ENCODE measurements at places on chromosomes 6 and 20.

- DNase-seq, result peak; percentile 83
Observed at GRCh38 chr6:120826253-120826652, 508.0 kb downstream of the TBC1D32 start.

DNA sequence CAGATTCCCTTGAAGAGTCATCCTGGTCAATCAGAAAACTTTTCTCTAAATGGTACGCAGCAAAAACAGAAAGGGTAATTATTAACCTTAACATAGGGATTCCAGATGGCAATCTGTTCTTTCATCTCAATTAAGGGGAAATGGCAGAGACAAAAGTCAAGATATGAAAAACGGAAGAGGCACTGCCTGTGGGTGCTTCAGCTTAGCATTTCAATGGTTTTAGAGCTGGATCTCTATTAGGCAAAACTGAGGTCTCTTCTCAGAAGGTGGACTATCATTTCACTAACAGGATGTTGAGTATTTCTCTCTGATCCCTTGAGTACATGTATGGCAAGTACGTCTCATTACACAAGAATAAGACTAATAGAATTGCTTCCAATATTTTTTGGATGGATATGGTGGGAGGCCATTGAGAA lies 296.9 kb downstream of the HIVEP2 start:
- DNase-seq, result no peak

- no peak for DNase-seq
Observed at GRCh38 chr6:30787954-30788353, 43.6 kb upstream of the IER3 start.

- no peak for DNase-seq
Observed at GRCh38 chr6:113809826-113810225, 47.3 kb upstream of the MARCKS start.

- no peak for DNase-seq
Observed at GRCh38 chr6:77124604-77125003, 338.7 kb downstream of the HTR1B start.

DNA sequence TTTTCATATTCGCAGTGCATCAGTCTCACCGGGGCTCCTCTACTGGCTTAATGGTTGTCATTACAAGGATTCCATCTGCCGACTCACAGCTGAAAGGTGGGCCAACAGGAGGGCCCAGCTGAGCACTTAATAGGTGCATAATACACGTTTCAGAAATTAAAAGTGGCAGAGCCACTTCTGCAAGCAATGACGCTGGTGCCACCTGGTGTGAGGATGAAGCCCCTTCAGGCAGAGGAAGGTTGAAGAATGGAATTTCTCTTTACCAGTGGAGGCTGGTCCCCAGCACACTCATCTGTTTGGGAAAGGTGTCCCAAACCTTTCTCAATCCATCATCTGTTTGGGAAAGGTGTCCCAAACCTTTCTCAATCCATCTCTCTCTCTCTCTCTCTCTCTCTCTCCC lies 8.2 kb upstream of the STMND1 start:
- DNase-seq, result no peak

GRCh38 chr20:51350941-51351631 lies 191.4 kb downstream of the NFATC2 start:
- DNase-seq, result no peak

- DNase-seq, result no peak
Observed at GRCh38 chr20:39946931-39947330, 742.1 kb downstream of the MAFB start.

DNA sequence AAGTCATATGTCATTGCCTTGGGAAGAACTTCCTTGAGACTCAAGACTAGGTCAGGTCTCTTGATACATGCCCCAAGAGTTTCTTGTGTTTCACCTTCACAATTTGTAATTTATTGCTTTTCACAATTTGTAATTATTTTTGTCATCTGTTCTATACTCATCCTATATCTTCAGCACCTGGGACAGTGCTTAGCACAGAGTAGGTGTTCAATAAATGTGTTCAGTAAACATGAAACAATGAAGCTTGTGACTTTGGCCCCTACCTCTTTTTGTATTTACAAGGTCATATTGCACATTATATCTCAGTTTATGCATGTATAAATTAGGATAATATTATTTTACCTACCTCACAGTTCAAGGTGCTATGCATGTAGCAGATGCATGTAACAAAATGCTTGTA lies 21.5 kb upstream of the SRPK1 start:
- no peak for DNase-seq

DNA sequence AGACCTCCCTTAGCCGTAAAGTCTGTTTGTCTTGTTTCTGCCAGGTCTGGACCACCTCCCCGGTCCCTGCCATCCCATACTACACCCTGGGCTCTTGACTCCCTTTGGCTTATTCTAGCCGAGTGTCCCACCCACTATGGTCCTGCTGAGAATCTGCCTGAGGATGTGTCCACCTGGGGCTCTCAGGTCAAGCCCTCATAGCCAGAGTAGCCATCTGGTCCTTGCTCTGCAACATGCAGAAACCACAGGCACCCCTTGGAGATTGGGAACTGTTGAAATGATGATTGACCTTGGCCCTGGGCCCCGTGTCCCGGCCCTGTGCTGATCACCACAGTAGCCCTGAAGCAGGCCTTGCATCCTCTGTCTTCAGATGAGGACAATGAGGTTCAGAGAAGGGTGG lies 44.0 kb downstream of the VSTM2L start:
- no peak for DNase-seq

DNA sequence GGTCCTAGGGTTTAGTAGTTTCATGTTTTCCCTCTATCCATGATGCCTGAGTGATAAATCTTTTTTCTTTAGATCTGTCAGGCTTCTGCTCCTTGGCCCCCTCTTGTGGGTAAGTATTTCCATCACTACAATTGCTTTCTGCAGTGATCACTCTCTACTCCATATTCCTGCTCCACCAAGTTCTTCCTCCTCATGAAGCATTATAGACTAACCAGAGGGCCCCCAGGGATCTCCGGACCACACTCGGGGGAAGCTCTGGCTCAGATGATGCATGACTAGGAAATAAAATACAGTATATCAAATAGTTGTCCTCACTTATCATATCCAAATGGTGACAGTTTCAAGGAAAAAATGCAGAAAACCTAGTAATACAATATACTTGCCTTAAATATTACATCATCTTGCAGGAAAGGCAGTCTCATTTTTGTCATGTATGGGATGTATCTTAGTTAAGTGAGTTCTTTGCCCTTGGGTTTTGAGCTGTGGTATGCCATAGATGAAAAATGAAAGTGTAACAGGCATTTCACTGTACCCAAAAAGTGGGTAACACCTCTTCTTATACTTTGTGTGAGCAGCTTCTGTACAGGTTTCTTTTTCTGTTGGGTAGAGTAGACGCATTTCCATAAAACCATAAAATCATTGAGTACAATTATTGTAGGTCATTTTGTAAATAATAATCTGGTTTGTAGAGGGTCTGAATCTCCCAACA lies 200.9 kb upstream of the EYA4 start:
- DNase-seq, result no peak

- no peak for DNase-seq
Observed at GRCh38 chr6:119148825-119149525, 70.5 kb upstream of the FAM184A start.

DNA sequence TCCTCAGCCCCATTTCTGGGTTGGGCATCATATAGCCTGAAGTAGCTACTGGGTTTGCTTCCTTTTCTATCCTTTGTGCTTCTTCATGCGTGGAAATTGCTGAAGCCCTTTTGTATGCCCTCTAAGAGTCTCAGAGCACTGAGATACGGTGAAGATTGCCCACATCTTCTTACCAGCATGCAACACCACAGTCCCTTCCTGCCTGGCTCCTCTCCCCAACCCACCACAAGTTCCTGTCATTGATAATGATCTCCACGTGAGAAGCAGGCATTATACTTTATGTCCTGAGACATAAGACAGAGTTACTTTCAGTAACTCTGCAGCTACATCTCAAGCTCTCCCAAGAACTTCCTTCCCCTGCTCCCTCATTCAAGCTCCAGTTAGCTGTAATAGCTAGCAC lies 15.8 kb upstream of the PLCB4 start:
- DNase-seq, result no peak

DNA sequence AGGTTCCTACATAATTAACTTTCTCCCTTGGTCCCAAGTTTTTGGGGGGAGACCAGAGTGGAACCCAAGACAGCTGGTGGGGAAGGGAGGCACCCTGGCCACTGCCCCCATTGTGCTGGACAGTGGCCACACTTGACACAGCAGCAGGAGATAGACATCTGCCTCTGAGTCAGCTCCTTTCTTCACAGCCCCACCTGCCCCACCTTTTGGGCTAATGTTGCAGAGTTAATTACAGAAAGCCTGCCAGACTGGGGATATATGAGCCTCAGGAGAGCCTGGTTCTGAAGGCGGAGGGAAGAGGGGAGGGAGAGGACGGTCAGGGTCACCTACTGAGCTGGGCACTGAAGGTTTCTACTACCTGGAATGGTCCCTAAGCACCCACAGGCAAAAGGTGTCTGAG lies 50.6 kb downstream of the MAFB start:
- DNase-seq, result no peak

All from spinal cord (tissue), 10 donors.